AG10803 (cell line): ENCODE measurements at places on chromosomes 5 and 9.

DNA sequence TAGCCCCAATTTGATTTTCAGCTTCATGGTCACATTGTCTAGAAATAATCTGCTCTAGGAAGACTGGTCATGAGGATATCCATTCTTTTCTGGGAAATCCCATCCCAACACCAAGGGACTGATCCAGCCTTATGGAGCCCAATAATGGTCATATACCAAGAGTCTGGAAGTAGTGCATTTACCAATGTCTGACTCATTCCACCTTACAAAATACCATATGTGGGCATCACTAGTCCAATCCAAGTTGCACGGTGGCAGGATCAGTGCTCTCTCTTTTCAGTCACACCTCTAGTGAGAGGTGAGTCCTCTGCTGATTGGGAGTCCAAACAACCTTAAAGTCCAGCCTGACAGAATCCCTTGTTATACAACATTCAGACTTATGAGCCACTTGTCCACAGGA lies 73.7 kb downstream of the FEM1C start:
- DNase-seq, result peak; percentile 22

- no peak for DNase-seq
These were observed 54.3 kb upstream of the TXNDC8 start for GRCh38 chr9:110391826-110392485.

DNA sequence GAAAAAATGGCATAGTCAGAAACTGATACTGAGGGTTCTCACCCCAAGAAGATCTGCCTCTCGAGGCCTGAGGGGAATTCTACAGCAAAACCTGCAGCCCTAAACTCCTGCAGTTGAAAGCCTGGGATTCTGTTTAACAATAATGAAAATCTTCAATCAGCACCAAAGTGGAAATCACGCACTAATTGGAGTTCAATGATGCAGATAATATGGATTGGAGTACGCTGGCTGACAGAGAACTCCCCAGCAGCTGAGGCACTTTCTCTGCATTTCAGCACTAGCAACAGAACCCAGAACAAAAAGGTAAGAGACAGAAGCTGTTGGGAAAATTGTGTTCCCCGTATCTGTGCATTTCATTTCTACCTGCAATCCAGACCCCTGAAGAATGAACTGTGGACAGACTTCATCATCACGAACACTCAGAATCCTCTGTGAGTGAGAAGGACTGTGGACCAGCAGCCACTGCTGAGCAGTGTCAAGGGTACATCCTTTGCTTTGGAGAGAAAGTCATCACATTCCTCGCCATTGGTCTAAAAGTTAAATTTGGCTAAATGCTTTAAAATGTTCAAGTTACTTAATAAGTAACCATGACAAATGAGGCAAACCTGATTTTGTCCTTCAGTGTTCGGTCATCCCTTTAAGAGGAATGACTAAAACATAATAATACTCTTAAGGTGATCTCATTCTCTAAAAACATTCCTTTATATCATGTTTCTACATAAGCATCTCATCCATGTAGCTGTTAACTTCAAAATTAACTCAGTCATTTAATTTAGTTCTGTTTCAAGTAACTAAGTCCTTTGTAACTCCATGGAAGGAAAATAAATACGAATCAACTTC lies 126.1 kb downstream of the GAS1 start:
- DNase-seq, result peak; percentile 24

DNA sequence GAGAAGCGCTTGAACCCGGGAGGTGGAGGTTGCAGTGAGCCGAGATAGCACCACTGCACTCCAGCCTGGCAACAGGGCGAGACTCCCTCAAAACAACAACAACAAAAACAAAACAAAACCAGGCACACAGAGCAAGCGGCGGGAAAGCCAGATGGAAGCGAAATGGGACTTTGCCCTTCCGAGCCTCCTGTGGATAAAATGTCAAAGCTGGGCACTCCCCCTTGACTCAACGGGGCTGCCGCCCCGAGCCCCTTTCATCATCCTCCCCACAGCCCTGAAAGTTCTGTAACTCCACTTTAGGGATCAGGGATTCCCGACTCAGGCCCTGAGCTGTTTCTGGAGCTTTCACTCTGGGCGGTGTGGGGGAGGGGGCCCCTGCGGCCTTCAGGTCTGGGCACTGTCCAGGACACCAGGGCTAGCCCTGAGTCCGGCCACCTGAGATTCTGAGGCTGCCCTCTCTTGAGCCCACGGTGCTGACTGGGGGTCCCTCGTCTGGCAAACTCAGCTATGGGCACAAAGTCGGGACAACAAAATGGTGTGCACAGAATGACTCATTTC lies 30.6 kb upstream of the OBP2B start:
- no peak for DNase-seq

DNA sequence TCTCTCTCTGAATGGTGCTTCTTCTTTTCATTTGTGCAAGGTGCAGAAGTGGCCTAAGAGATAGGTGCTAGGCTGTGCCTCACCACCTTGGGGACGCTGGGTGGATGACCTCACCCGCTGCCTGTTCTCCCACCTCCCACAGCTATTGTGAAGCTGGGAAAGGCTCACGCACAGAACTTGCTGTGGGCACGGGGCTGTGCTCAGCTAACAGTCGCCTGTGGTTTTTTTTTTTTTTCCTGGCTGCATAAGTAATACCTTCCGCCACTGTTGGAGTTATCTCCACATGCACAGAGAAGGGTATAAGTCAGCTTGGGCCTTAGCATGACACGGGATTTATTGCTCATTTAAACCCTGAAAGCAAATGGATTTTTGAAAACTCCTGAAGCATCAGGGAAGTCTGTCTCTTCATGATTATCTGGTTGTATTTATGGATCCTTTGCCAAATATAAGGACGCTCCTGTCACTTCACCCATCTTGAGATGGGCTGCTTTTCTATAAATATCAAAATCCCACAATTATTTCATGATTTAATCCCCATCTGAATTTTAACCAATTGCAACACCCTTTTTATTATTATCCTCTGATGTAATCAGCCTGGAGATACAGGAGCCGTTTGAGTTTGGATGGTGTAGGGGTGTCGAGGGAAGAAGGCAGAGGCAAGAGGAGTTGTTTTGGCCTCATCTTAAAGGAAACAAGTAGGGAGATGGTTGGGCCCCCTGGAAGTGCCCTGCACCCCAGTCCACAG lies 9.0 kb downstream of the DBH start:
- no peak for DNase-seq

DNA sequence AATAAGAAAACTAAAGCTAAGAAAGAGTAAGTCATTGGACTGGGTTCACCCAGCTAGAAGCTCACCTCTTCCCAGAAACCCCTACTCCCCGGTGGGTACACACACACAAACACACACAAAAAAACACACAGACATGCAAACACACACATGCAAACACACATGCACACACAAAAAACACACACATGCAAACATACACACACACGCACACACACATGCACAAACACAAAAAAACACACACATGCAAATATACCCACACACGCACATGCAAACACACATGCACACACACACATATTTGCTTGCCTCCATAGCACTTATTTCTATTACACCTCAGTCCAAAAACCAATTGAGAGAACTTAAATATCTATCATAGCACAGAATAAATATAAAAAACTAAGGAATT lies 26.1 kb downstream of the RETREG1 start:
- no peak for DNase-seq

GRCh38 chr9:78187763-78188484 lies 48.0 kb upstream of the CEP78 start:
- DNase-seq, result peak; percentile 4

DNA sequence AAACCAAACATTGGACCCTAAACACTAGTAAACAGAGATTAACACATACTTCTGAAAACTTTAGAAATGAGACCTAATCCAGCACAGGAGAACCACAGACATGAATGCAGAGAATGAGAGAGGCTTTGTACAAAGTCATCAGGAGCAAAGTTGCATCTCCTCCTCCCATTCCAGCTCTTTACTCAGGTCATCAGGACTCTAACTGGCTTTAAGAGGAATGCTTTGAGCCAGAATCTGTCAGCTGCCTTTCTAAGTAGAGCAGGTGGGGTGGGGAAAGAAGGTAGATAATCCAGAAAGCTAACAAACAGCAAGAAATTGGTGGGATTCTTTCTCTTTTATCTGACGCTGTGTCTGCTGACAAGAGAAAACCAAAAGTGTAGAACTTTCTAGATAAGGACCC lies 582.7 kb upstream of the DMAC1 start:
- no peak for DNase-seq

- peak; percentile 17 for DNase-seq
These were observed 15.1 kb upstream of the LCP2 start for GRCh38 chr5:170312666-170313065.

- DNase-seq, result peak; percentile 74
These were observed 6.8 kb upstream of the SUSD3 start for GRCh38 chr9:93051680-93052089.

GRCh38 chr5:8981016-8981415 lies 564.9 kb downstream of the SEMA5A start:
- no peak for DNase-seq

GRCh38 chr5:99037668-99038067 lies 108.9 kb upstream of the CHD1 start:
- DNase-seq, result no peak

GRCh38 chr5:127192836-127193338 lies 97.7 kb upstream of the MEGF10 start:
- peak; percentile 3 for DNase-seq

GRCh38 chr9:130639124-130639765 lies 25.1 kb upstream of the PRDM12 start:
- no peak for DNase-seq

DNA sequence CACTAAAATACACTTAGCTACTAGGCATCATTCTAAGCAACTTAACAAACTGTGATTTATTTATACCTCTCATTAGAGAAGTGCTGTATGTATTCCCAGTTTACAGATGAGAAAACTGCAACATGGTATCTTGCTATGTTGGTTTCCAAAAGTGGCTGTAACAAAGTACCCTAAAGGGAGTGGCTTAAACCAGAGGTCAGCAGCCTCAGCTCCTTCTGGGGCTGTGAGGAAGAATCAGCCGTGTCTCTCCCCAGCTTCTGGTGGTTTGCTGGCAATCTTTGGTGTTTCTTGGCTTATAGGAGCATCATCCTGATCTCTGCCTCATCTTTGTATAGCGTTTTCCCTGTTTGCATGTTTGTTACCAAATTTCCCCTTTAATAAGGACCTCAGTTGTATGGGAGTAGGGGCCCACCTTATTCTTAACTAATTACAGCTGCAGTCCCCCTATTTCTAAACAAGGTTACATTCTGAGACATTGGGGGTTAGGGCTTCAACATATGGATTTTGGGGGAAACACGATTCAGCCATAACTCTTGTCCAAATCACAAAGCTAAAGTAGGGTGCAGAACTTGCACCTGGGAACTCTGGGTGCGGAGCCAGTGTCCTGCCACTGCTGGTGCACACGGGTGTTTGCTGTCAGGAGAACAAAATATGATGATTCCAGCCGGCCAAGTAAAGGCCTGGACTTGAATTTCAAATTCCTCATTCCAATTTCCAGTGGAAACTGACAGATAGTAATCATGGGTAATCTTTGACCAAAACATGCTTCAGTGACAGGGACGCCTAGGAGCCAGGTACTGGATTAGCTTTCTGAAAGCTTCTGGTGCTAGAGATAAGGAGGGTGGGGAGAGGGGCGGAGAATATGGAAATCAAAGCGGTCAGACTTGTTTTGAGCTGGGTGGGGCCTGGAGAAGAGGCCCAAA lies 43.3 kb downstream of the RAI14 start:
- DNase-seq, result no peak

- peak; percentile 59 for DNase-seq
These were observed 70.1 kb upstream of the RAPGEF1 start for GRCh38 chr9:131809941-131810344.

GRCh38 chr5:58439094-58439644 lies 20.7 kb downstream of the PLK2 start:
- no peak for DNase-seq

- no peak for DNase-seq
These were observed 140.2 kb downstream of the NFIB start for GRCh38 chr9:14173713-14174112.

DNA sequence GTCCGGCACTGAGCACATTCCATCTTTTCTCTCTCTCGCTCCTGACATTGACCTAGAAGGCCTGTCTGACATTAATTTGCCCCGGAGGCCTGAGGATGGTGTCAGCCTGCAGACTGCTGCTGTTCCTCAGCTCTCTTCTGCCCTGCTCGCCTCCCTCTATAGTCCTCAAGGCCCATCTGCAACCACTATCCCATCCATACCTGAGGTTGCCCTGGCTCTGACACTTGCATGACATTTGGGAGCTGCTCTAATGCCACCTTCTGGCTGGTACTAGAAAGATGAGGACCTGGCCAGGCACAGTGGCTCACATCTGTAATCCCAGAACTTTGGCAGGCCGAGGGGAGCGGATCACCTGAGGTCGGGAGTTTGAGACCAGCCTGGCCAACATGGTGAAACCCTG lies 38.6 kb upstream of the GGTA1 start:
- no peak for DNase-seq

- DNase-seq, result no peak
These were observed 40.0 kb downstream of the PIK3R1 start for GRCh38 chr5:68255305-68256120.

GRCh38 chr9:136658849-136659535 lies 3.7 kb upstream of the EGFL7 start:
- no peak for DNase-seq

- no peak for DNase-seq
These were observed 517.7 kb upstream of the WWC1 start for GRCh38 chr5:167773668-167774301.

DNA sequence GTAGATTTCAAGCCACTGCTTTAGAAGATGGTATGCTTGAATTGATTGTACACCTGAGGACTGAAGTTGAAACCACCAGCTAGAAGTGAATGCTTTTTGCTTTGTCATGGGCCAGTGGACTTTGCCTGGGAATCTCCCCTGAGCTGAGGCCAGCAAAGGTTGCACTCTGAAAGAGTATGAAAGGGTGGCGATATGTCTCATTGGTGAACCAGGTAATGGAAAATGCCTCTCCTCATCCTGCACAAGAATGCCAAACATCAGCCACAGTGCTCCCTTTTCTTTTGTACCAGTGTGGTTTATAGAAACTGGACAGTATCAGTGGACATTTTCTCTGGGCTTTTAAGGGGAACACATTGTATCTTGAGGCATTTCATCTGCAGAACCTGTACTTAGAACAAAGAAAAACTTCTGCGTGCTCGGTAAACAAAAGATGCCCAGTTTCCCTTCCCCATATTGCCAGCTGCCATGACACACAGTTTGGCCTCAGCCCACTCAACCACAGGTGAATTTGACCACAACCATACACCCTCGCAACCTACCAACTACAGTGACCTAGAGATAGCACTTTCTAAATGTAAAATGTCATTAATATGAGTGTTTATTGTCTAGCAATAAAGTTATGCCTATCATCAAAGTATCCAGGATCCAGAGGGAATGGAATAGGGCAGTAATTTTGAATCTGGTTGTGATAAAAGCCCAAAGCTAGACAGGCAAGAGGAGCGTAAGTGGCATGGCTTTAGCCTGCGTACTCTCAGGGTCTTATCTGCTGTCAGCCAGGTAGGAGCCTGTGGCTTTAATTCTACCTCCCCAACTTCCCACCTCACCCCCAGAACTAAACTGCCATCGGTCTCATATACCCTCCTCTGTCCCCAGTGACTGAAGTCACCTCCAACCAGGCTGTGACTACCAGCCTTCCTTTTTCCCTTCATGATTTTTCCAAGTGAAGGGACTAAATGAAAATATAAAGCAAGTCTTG lies 79.5 kb upstream of the LHFPL2 start:
- DNase-seq, result no peak
